Endothelial cell of umbilical vein (primary cell): ENCODE measurements at places on chromosomes 5 and 9. TPM values are rescaled to one million over a fixed set of nuclear protein-coding genes. Genes with fewer than 3 reads are reported as not detected.
A peak's percentile ranks its signal among the peaks of the same experiment; 100 is the strongest.

DNA sequence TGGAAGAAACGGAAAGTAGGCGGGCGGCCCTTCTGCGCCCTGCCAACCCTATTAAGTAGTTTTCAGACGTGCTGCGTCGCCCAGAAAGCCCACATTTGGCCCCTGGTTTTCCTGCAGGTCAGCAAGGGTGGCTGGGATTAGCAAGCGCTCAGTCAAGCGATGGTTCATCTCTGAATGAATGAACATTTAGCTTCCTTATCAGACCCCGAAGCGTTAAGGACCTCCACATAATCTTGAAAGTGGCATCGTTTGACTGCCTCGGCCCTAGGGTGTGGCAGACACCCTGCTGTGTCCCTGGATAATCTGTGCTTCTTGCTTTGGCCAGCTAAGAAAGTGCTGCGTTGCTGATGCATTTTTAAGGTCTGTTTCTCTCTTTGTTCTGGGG is 684 bp downstream of the TOR1B start:
- DNase-seq, result peak; percentile 25

- DNase-seq, result peak; percentile 88
These were observed 21.0 kb downstream of the RUSC2 start for GRCh38 chr9:35510754-35511428.

GRCh38 chr9:10251490-10251889 is 361.3 kb downstream of the PTPRD start:
- no peak for DNase-seq

DNA sequence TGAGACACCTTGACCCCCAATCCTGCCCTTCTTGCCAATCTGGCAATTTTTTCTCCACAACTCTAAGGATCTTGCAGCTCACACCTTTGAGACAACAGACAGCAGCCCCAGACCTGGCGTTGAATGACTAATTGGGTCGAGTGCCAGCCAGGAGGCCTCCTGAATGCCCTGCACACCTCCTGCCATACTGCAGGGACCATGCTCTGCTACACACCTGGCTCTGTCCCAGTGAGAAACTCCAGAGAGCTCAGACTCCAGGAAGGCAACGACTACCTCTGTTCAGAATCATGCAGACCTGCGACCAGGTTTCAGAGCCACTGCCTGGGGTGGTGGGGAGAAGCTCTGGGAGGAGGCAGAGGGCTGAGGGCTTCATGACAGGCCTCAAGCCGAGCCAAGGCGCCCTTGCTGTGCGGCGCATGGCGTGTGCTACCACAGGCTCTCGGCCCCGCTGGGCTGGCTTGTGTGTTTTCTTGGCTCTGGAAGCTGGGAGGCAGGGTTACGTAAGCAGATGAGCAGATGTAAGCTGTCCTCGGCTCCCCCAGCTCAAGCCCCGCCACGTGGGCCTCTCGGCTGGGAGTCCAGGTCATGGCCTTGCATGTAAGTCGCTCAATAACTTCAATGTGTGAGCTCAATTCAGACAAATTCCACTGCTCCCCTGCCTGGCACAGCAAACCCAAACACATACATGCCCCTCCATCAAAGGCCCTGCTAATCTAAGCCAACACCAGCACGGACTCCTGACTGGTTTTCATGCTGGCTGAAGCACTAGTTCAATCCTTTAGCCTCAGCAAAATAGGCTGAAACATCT is 27.5 kb downstream of the B4GALT1 start:
- no peak for DNase-seq

- DNase-seq, result no peak
These were observed 25.2 kb downstream of the DUSP1 start for GRCh38 chr5:172745838-172746237.

Gene ALDOB
- total RNA-seq, result not detected in 2 replicates
